ENCODE measurements at places on chromosomes 3 and 15.
A peak's percentile ranks its signal among the peaks of the same experiment; 100 is the strongest.

GRCh38 chr3:44280631-44281030 is 38.9 kb downstream of the TOPAZ1 start:
- DNase-seq = no peak

GRCh38 chr15:63066272-63066671 is 23.7 kb downstream of the TPM1 start:
- no peak for DNase-seq

DNA sequence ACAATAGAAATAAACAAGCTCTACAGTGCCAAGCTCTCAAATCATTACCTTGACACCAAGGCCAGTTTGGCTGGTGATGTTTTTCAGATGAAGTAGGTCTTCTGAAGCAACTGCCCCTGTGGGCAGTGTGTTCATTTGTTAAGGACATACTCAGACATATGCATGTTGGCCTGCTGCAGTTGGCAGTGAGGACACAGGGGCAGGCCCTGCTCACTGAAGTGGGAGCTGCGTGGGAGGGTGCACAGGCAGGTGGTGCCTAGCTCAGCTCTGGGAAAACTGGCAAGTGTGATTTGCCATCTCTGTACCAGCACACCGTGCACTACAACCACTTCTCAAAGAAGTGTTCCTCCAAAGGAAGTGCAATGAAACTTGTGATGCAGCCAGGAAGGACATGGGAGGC is 28.5 kb upstream of the SNRK start:
- DNase-seq = no peak

GRCh38 chr3:30007668-30008067 is 598.7 kb upstream of the TGFBR2 start:
- no peak for DNase-seq

GRCh38 chr15:45799508-45799907 is 164.7 kb downstream of the SQOR start:
- DNase-seq = no peak

DNA sequence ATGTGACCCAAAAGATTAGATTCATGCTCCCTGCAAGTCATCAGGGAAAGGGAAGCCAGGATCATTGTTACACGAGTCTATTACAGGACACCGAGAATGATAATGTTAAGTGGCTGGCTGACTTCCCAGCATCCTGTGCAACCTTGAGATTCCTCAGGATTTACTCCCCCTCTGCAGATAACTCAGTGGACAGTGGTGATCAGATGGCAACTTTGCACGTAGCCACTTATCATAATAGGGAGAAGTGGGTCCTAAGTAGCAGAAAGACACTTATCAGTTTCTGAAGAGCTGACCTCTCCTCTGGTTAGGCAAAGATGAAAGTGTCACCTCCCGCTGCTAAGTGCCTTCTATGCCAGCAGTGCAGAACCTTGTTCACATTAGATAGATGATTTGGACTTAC is 6.7 kb upstream of the TMPRSS7 start:
- DNase-seq = no peak

- DNase-seq = no peak
Measured at GRCh38 chr3:101735833-101736232, 11.4 kb downstream of the CEP97 start.

- no peak for DNase-seq
Measured at GRCh38 chr3:12120374-12121140, 38.2 kb downstream of the TIMP4 start.

- no peak for DNase-seq
Measured at GRCh38 chr3:127676921-127677351, 4.2 kb downstream of the ABTB1 start.

DNA sequence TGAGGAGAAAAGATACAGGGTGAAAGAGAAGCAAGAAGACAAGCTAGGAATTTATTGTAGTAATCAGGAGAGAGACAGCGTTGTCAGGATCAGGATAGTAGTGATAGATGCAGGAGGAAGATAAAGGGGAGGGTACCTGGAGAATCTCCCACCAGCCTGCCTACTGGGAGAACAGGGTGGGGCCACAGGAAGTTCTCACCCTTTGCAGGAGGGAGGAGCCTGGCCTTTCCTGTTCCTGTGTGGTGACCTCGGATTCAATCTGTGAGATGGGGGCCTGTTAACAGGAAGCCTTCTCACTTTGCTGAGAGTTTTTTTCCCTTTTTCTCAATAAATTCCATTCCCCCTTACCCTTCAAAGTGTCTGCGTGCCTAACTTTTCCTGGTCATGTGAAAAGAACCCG is 37.6 kb downstream of the GMPS start:
- DNase-seq = no peak

GRCh38 chr3:198107840-198108734 is 148.1 kb downstream of the LMLN start:
- DNase-seq = no peak

DNA sequence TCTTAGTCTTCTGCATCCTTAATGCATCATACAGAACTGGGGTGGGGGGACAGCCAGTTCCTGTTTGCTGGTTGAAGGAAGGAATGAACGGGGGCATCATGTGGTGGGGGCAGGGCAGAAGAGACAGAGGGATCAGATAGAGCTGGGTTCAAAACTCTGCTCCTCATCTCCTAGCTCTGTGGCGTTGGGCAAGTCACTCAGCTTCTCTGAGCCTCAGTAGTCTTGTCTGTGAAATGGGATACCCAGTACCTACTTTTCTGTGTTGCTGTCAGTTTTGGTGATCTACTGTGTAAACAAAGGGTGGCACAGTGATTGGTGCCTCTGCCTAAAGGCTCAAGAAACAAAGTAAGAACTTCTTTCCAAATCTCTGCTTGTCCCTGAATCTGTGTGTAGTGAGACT is 36.3 kb downstream of the RHCG start:
- DNase-seq = no peak

DNA sequence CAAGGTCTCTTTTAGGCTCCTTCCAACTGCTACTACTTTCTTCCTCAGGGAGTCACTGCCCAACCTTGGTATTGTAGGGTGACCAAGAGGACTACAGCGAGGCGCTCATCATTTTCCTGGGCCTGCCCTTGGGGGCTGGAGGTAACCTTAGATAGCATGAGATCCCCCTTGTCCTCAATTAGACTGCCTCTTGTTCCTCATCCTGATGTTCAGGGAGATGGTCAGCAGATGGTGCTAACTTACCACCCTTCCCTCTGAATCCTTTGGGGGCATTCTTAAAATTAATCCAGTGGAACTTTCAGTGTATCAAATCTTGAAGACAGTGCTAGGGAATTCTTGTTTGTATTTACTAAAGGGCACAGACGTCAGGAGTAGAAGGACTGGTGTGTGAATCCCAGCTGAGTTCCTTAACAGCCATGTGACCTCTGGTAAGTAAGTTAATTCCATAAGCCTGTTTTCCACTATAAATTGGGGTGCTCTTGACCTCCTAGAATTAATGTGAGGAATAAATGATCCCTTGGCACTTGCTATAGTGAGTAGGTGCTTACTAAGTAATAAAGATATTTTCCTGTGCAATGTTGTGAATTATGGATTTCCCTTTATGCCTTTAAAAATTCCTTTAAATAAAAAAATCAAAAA is 4.1 kb upstream of the CLPX start:
- no peak for DNase-seq

DNA sequence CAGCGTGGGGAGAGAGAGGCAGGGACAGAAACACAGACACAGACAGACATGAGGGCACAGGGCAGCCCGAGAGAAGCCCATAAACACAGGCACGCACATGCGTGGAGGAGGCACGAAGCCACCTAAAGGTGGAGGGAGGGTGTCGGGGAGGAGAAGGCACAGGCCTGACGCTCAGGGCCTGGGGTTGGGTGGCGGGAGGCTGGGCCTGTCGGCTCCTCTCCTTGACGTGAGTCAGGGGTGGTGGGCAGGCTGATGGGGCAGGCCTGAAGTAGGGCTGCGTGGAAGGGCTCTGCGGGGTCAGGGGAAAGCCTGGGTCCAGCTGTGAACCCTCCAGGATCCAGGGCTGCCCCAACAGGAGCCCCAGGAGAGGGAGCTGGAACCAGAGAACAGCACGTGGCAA is 74.2 kb downstream of the EPHB3 start:
- no peak for DNase-seq

- peak; percentile 26 for DNase-seq
Measured at GRCh38 chr3:128969993-128970739, 23.7 kb downstream of the CFAP92 start.

- no peak for DNase-seq
Measured at GRCh38 chr3:99712291-99712954, 74.0 kb downstream of the COL8A1 start.

DNA sequence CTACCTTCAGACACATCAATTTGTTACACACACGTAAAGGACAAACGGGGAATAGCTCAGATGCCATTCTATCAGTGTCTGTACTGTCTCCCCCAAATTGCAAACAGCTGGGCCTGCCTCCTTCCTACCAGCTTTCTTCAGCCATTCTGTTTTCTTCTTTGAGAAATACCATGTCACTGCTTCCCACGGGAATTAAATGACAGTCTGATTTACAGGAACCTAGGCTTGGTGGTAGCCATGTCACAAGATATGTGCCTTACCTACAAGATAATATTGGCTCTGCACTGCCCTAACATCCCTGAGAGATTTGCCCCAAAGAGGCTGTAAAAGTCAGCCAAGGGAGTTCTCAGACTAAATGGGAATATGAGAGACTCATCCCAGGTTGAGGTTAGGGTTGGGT is 308.3 kb downstream of the LRTM1 start:
- no peak for DNase-seq

DNA sequence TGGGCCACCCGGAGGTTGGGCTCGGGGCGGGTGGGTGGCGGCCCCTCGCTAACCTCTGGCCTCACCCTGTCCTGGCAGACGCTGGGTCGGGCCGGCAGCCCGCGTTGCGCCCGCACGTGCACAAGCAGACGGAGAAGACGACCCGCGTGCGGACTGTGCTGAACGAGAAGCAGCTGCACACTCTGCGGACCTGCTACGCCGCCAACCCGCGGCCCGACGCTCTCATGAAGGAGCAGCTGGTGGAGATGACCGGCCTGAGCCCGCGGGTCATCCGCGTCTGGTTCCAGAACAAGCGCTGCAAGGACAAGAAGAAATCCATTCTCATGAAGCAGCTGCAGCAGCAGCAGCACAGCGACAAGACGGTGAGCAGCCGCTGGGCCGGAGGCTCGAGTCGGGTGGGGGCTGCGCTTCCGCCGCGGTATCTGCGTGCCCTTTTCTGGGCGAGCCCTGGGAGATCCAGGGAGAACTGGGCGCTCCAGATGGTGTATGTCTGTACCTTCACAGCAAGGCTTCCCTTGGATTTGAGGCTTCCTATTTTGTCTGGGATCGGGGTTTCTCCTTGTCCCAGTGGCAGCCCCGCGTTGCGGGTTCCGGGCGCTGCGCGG is 3.7 kb downstream of the ISL2 start:
- DNase-seq = no peak

DNA sequence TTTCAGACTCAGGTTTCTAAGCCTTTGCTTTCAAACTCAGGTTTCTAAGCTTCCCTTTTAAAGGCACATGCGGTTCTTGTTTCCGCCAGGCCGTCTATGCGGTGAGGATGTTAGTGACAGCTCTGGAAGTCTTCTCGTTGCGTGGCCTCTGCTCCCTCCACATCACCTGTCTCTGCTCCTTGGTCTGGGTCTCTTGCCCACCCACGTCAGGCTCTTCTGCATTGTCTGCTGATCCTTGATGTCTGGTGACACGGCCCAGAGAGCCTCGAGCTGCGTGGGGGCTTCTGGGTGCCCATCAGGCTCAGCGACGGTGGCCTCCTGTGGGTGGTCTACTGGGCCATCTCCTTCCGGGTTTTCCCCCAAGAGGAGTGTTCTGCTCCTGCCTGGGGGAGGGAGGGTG is 30.5 kb downstream of the KLF13 start:
- no peak for DNase-seq

DNA sequence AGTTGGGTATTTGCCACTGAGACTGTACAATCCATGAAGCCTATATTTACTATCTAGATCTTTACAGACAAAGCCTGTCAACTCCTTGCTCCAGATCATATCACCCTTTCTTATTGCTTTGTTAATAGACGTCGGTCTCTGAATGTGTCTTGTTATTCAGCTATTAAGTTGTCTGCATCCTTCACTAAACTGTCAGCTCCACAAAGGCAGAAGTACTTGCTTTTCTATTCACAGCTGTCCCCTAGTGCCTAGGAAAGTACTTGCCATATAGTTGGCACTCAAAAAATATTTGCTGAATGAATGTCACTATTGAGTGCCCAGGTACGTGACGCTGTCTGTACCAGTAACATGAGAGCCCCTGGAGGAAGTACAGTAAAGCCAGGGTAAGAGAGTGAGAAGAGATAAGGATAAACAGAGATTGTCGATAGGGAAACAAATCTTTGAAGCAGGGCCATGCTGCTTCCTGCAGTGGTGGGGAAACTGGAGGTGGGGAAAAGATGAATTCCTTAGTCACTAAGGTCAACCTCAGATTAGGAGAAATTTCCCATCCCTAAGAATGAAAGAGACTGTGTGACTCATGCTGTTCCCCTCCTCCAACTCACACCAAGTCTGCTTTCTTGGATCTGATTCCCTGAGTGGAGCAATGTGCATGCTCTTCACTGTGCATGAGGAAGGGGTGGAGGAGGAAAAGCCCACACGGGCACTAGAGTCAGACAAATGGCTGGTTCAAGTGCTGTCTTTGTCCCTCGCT is 36.3 kb downstream of the PRICKLE2 start:
- DNase-seq = no peak

- no peak for DNase-seq
Measured at GRCh38 chr3:139098391-139098790, 53.7 kb upstream of the PRR23C start.

DNA sequence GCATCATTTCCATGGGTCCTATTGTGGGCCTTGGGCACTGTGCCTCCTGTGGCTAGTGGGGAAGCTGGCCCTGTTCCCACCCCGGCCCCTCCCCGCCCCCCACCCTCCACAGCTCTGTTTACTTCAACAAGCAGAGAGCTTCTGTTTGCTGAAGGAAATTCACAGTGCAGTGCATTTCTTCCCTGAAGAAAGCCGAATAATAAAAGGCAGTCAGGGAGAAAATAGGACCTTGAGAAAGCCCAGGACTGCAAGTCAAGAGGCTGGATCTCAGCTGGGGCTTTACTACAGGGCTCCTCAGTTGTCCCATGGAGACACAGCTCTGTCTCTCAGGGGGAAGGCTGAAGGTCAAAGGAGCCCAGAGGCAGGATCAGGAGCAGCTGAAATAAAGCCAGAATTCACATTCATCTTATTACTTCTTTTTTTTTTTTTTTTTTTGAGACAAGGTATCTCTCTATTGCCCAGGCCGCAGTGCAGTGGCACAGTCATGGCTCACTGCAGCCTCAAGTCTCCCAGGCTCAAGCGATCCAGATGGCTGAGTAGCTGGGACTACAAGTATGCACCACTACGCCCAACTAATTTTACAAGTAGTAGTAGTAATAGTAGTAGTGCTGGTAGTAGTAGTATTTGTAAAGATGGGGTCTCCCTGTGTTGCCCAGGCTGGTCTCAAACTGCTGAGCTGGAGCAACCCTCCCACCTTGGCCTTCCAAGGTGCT is 33.0 kb upstream of the LACTB start:
- no peak for DNase-seq

- DNase-seq = no peak
Measured at GRCh38 chr3:114867835-114868503, 279.1 kb downstream of the ZBTB20 start.

DNA sequence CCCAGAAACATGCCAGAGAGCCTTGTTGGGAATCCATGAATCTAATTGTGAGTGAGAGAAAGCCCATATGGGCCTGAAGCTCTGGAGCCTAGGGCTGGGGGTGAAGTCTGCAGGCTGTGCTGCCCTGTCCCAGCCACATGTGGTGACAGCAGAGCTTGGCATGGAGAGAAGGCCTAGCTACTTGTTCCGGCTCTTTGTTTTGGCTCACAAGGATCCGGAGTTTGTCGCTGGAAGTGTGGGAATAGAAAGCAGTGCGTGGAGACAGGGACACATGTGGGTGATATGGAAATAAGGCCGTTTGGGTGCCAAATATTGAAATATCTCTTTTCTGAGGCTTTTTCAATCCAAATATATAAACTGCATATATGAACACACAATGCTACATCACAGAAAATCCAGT is 78.2 kb downstream of the CLSTN2 start:
- DNase-seq = no peak
